ENCODE measurements at places on chromosomes 12 and 14. TPM values are rescaled to one million over a fixed set of nuclear protein-coding genes. Genes with fewer than 3 reads are reported as not detected.

- no peaks in the 10 kb centered on the region for H3K27me3 ChIP-seq
- H3K4me3 ChIP-seq: no peak overlapping the region
- no peak overlapping the region for H3K27ac ChIP-seq
- H3K36me3 ChIP-seq: no peaks in the 10 kb centered on the region
These were observed 22.4 kb upstream of the CCDC63 start for GRCh38 chr12:110824342-110824741.

GRCh38 chr12:79414252-79414651, 276.5 kb downstream of the PAWR start:
- peak overlapping the region; percentile 70 for H3K27ac ChIP-seq
- H3K4me1 ChIP-seq: no peaks in the 10 kb centered on the region
- DNase-seq: peak; percentile 77
- no peaks in the 10 kb centered on the region for H3K36me3 ChIP-seq

The KRT75 gene
- not detected for total RNA-seq

GRCh38 chr14:33655421-33655820, 295.5 kb downstream of the EGLN3 start:
- no peak for DNase-seq
- no peaks in the 10 kb centered on the region for H3K27me3 ChIP-seq
- H3K4me1 ChIP-seq: no peaks in the 10 kb centered on the region
- H3K27ac ChIP-seq: no peak overlapping the region
- H3K36me3 ChIP-seq: no peaks in the 10 kb centered on the region
- H3K4me3 ChIP-seq: no peak overlapping the region

DNA sequence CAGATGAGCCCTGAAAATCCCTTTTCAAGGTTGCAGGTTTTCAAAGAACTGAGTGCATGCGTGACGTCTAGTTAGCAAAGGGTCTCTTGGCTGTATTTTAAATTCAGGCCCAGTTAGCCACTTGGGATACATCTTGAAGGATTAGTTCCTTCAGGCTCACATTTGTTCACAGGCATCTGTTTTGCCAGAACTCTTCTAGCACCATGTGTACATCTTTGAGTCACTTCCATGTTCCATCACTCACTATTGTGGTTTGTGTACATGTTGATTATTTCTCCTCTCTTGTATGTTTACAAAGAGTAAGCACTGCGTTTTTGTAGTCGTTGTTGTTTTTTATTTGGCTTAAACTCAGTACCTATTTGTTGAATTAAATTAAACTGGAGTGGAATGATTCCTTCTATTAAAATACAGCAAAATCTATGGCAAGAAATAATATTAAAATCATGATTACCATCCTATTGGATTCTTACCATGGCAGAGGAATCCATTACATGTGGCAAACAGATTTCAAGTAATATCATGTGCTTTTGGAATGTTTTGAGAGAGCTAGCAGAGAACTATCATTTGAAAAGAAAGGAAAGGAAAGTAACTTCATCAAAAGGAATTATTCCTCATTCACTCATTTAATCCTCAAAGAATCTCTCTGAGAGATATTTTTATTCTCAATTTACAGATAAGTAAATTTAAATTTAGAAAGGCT, 438.9 kb upstream of the FAR2 start:
- H3K27me3 ChIP-seq: no peaks in the 10 kb centered on the region
- no peaks in the 10 kb centered on the region for H3K4me1 ChIP-seq
- no peak for DNase-seq
- H3K4me3 ChIP-seq: no peak overlapping the region

The PRR4 gene
- 1.0 TPM for total RNA-seq

The SRRM4 gene
- total RNA-seq: 0.27 TPM

GRCh38 chr12:1882405-1882804, 36.0 kb downstream of the CACNA2D4 start:
- H3K27ac ChIP-seq: no peak overlapping the region
- no peaks in the 10 kb centered on the region for H3K27me3 ChIP-seq
- no peaks in the 10 kb centered on the region for H3K36me3 ChIP-seq
- H3K4me3 ChIP-seq: no peak overlapping the region
- DNase-seq: peak; percentile 11

- H3K36me3 ChIP-seq: no peaks in the 10 kb centered on the region
- H3K4me3 ChIP-seq: no peak overlapping the region
- no peak for DNase-seq
- H3K4me1 ChIP-seq: peaks cover 3% of the 10 kb centered on the region
- no peaks in the 10 kb centered on the region for H3K27me3 ChIP-seq
These were observed 5.3 kb upstream of the RAB35 start for GRCh38 chr12:120121766-120122293.

DNA sequence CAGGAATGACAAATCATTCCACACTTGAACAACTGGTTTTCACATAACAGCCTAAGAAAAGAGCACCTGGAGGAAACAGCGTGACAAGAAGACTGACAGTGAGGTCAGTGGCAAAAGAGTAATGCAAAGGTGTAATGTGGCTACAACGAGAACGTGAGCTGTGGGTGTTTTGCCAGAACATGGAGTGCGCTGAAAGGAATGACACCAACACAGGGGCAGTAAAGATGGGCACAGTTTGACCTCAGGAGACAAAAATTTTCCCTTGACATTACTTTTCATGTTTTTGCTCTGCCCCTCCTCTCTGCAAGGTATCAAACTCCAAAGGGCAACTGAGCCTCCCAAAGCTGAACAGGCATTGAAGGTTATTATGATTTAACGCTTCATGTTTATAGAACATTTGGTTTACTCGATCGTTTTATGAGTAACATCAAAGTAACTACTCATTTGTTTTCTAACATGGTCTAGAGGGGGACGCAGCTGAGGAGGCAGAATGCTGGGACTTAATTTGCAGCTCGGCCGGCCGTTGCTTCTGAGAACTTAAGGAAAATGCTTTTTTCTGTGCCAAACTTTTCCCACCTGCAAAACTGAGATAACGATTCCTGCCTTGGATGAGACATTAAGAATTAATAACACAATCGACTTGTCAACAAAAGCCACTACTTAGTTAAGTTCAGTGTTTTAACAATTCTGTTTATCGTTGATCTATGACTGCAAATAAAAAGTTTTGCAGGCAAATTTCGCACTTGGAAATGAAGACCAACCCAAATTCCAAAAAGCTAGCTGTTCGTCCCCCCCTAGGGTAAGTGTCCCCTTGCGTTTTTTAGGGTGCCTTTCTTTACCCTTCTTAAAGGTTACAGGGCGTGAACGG, 954 bp downstream of the HAUS4 start:
- DNase-seq: no peak
- H3K27ac ChIP-seq: peak overlapping the region; percentile 92
- H3K27me3 ChIP-seq: no peaks in the 10 kb centered on the region
- H3K36me3 ChIP-seq: no peaks in the 10 kb centered on the region
- peaks cover 5% of the 10 kb centered on the region for H3K4me1 ChIP-seq

GRCh38 chr12:40310211-40310610, 85.4 kb downstream of the LRRK2 start:
- H3K4me3 ChIP-seq: no peak overlapping the region
- no peaks in the 10 kb centered on the region for H3K27me3 ChIP-seq
- H3K36me3 ChIP-seq: no peaks in the 10 kb centered on the region
- no peak for DNase-seq

DNA sequence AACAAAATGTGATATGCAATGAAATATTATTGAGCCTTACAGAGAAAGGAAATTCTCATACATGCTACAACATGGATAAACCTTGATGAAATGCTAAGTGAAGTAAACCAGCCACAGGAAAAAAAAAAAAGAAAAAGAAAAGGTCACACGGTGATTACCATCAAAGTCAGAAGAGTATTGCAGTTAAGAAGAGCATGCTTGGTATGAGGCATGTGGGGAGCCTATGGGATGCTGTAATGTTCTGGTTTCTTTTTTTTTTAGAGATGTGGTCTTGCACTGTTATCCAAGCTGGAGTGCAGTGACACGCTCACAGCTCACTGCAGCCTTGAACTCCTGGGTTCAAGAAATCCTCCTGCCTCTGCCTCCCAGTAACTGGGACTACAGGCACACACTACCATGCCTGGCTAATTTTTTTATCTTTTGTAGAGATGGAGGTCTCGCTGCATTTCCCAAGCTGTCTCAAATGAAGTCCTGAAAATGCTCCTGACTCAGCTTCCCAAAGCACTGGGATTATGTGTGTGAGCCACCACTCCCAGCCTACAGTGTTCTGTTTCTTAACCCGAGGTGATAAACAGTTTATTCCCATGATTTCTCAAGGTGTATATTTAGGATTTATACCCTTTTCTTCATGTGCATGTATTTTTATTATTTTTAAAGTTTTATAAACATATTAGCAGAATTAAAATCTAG, 96.2 kb downstream of the SEC23A start:
- DNase-seq: no peak
- H3K4me1 ChIP-seq: no peaks in the 10 kb centered on the region
- H3K4me3 ChIP-seq: no peak overlapping the region

All from colonic mucosa (tissue), 4 donors.